ENCODE measurements at places on chromosomes 11 and 22. TPM values are rescaled to one million over a fixed set of nuclear protein-coding genes. Genes with fewer than 3 reads are reported as not detected.

DNA sequence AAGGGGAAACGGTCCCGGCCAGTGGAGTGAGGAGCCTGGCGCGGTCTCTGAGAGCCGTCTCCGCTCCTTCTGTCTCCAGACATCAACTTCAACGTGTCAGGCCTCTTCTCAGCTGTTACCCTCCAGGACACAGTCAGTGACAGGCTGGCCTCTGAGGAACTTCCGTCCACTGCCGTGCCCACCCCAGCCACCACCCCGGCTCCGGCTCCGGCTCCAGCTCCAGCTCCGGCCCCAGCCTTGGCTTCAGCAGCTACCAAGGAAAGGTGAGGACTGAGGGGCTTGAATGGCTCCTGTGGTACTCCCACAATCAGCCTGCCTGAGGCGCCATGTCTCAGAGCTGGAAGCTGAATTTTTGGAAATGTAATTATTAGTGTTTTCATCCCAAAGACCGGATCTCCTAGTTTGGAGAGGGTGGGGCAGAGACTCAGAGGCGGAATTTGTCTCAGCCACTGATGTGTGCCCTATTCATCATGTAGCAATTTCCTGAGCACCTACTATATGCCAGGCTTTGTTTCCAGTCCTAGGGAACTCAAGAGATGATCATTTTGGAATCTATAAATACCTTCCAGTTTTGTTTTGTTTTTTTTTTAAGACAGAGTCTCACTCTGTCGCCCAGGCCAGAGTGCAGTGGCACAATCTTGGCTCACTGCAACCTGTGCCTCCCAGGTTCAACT, 7.9 kb upstream of the PDXP start:
- no peak for DNase-seq

- DNase-seq, result no peak
Observed at GRCh38 chr11:120121336-120121735, 16.6 kb downstream of the TRIM29 start.

DNA sequence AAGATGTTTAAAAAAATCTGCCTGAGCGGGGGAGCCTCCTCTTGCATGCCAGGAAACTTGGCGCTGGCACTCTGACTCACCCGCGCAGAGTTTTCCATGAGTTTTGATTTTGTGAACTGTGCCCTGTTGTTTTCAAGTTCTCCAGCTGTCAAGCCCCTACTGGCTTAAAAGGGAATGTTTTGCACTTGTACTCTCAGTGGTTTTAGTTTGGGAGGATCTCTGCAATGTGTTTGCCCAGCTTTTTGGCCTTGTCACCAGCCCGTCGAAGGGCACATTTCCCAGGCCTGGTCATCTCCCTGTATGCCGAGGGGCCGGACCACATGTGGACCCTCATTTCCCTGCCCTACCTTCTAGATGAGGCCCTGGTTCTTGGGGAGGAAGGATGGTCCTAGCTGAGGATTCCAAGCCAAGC, 12.2 kb downstream of the MRGPRF start:
- DNase-seq, result no peak

Gene OLFML1
- 5.7 TPM for total RNA-seq

DNA sequence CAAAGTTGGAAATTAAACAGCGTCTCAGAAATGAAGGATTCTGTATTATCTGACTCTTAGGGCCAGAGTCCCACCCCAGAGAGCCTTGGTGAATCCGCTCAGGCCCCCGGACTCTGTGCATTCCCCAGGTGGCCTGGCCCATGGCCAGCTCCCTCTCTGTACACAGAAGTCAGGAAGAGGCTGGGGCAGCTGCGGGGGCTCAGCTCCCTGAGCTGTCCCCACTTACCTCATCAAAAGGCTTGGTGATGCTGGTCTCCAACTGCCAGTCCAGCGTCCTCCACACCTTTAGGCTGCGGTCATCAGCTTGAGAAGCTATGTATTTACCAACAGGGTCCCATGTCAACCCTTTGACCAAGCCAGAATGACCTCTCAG, 35.0 kb downstream of the HIRA start:
- no peak for DNase-seq

GRCh38 chr11:8732748-8733241, 50.2 kb downstream of the RPL27A start:
- peak; percentile 88 for DNase-seq

- no peak for DNase-seq
Observed at GRCh38 chr22:25068707-25069106, 116.2 kb downstream of the KIAA1671 start.

Data from left ventricle myocardium superior (tissue), 1 donor.